Upper lobe of left lung (tissue), 6 donors: ENCODE measurements at places on chromosomes 1 and 21. TPM values are rescaled to one million over a fixed set of nuclear protein-coding genes. Genes with fewer than 3 reads are reported as not detected.
A peak's percentile ranks its signal among the peaks of the same experiment; 100 is the strongest.

GRCh38 chr1:224308064-224308463 is 21.9 kb downstream of the NVL start:
- DNase-seq = no peak

GRCh38 chr1:64242895-64243756 is 39.7 kb downstream of the UBE2U start:
- no peak for DNase-seq

GRCh38 chr1:169138866-169139670 is 32.6 kb downstream of the ATP1B1 start:
- no peak for DNase-seq

- no peak for DNase-seq
Measured at GRCh38 chr1:238927899-238928298, 458.5 kb upstream of the CHRM3 start.

DNA sequence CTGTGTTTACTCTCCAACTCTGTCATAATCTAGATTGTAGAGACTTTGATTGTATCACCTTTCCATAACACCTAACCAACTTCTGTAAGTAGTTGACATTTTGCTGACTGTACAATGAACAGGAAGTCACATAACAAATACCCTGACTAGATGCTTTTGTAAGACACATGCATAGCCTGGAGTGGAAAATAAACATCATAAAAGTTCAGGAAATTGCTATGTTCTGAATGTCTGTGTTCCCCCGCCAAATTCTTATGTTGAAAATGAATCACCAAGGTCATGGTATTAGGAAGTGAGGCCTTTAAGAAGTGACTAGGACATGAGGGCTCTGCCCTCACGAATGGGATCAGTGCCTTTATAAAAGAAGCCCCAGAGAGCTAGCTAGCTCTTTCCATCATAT is 40.4 kb upstream of the ZSWIM5 start:
- DNase-seq = no peak

GRCh38 chr1:153728305-153729066 is 636 bp downstream of the INTS3 start:
- DNase-seq = peak; percentile 48

DNA sequence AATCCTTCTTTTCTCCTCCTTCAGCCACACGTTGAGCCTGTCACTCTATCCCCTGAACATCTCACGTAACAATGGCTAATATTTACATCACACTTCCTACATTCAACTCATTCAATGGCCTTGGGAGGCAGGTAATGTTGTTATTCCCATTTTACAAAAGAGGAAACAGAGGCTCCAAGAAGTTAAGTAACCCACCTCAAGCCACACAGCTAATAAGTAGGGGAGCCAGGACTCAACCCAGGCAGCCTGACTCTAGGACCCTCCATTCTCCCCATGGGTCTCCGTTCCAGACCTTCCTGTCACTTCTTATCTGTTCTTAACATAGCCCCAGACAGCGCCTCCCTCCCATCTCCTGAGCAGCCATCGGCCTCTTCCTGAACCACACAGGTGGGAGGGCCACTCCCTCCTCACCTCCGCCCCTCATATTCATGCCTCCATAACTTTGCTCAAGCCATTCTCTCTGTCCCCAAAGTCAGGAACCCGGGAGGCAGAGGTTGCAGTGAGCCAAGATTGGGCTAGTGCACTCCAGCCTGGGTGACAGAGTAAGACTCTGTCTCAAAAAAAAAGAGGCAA is 2.2 kb downstream of the PADI4 start:
- DNase-seq = no peak

DNA sequence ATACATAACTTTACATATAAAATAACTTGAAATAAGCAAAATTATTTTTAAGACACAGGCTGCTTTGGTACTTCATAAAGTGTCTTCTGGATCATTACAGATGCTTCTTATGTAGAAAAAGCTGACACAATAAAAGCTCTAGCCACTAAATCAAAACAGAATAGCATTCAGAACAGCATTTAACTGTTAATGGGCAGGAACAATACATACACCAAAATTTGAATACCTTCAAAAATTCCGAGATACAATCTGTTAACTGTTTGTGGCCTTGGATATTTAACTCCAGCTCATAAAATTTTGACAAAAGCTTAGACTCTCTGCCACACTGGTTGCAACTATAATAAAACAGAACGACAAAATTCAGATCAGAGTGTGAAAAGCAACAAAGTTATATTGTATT is 31.7 kb downstream of the USP48 start:
- DNase-seq = no peak

DNA sequence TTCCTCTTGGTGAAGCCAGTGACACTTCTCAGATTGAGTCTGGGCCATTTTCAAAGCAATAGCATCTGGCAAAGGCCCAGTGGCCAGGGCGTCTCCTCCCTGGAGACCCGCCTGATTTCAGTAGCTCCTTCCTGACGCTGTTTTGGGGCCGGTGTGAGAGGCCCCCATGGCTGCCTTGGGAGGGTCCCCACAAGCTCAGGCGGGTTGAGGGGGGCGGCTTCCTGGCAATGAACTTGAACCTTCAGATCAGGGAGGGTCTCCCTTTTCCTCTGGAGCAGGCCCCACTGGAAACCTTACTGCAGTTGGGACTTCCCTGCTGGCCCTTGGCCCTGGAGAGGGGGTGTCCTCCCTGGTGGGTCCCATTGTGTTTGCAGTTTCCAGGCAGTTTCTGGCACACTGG is 121.2 kb downstream of the CRYAA start:
- no peak for DNase-seq

GRCh38 chr1:171279234-171279633 is 30.9 kb downstream of the FMO1 start:
- no peak for DNase-seq

DNA sequence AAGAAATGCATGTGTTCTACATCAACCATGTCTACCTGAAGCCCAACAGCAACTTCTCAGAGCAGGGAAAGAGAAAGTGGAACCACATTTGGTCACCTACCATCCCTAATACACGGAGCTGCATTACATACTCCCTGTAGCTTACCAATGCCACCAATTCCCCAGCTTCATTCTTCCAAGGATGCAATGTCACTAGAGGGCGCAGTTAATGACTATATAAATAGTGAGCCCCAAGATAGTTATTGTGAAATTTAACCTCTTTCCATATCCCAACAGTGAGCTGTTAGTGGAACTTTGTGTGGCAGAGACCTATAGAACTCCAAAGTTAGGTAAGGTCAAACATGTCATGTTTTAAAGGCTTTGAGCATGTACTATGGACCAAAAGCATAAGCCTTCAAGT is 618.3 kb downstream of the SMYD3 start:
- DNase-seq = no peak

DNA sequence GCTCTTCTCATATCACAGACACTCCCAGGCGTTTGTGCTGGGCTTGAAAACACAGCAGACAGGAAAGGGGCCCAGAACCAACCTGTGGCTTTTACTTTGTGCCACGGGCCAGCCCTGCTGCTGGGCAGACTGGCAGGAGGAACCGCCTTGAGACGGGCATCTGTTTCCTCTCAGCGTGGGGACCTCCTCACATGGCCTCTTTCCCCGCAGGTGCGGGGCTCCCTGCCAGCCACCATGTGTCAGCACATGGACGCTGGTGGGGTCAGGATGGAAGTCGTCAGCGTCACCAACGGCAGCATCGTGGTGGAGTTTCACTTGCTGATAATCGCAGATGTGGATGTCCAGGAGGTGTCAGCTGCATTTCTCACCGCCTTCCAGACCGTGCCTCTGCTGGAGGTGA is 47.8 kb downstream of the UMODL1 start:
- no peak for DNase-seq

DNA sequence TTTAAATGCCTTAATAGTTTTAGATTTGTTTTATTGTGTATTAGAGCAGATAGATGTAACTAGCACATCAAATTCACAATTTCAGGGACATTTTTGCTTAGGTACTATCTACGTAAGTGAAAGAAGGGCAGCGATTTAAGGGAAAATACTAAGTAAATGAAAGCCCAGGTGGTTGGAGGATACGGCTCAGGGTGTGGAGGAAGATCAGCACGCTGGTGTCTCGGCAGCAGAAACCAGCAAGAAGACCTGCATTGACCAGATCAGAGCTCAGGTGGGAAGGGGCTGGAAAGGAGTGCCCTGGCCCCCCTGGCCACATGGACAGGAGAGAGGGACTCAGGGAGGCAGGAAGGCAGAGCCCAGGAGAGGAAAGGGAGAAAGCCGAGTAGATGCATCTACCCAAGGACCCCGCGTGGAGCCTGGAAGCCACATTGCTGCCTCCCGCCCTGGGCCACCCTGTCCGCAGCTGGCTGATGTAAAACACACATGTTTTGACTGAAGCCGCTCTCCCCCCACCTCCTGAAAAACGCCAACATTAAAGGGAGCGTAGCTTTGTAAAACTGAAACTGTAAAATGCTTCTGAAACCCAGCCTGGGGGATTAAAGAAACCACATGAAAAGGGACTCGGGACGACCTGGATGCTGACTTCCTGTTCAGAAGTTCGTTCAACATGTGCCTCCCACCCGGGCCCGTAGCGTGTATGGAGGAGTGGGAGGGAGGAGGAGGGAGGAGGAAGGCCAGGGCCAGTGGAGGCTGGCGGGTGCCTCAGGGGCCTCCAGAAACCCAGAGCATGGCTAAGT is 72.6 kb upstream of the TARDBP start:
- DNase-seq = no peak

DNA sequence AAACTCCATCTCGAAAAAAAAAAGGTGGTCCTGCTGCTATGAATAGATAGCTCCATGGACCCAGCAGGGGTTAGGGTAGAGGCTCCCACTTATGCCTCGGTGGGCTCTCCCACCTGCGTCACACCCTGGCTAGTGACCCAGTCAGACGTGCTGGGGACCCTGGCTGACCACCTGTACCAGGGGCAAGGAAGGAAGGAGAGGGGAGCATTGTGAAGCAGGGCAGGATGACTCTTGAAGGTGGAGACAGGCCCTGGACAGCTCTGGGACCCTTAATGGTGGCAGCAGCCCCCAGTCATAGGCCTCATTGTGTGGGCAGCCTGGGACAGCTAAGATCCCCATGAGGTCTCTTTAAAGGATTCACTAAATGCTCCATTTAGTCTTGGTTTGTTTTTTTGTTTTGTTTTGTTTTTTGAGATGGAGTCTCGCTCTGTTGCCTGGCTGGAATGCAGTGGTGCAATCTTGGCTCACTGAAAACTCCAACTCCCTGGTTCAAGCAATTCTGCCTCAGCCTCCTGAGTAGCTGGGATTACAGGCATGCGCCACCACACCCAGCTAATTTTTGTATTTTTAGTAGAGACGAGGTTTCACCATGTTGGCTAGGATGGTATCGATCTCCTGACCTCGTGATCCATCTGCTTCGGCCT is 10.4 kb upstream of the SNAPIN start:
- DNase-seq = no peak

DNA sequence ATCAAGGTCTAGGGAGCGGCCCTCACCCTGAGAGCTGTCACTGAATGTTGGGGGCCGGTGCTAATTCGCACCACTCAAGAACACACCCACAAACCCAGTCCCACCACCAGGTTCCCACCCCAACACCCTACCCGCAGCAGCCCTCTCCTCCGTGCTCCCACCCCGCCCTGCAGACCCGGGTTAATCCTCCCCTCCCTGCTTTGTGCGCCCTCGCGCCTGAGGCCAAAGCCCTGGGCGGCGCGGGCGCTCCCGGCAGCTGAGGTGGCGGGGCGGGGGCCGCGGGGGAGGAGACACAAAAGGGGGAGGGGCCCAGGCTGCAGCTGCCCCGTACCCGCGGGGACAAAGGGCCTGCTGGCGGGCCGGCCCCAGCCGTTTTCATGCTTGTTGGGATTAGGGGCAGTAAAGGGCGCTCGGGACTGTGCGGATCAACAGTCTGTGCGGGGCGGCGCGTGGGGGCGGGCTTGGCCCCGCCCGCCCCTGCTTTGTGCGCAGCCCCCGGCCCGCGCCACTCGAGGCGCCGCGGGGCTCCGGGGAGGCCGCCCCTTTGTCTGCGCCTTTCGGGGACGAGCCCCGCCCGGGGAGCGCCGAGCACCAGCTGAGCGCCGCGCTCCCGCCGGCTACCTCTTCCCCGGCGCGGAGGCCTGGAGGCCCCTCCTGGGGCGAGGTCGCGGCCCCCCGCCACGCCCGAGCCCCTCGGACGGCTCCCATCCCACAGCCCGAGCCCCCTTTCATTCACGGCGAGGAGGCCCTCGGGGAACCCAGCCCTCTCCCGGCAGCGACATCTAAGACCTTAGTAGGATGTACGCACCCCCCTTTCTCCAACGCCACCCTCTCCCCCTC is 10.9 kb downstream of the C1orf216 start:
- peak; percentile 87 for DNase-seq

DNA sequence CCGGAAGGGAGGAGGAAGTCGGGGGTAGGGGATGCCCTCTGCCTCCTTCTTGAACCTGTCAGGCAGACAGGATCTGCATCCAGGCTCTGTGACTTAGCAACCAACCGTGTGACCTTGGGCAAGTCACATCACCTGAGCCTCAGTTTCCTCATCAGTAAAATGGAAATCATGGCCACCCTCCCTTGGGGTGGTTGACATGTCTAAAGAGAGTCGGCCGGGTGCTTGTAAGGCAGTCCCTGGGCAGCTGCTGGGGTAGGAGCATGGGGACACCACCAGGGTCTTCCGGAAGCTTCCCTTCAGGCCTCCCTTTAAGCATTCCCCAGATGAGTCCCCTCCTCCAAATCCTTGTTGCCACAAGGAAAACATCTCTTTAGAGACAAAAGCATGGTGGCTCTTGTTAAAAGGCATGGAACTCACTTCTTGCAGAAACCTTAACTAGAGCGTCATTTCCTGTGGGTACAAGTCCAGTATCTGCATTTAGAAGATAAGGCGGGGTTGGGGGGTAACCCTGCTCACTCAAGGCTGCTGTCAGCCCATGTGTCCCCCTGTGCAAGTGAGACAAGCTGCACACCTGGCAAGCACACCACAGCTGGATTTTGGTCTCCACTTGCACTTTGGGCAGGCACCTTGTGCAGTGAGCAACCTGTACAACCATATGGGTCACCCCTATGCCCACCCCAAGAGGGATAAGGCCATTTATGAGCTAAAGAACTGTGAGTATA is 10.4 kb downstream of the CLCNKB start:
- no peak for DNase-seq

- no peak for DNase-seq
Measured at GRCh38 chr1:9100471-9101043, 28.3 kb downstream of the GPR157 start.

DNA sequence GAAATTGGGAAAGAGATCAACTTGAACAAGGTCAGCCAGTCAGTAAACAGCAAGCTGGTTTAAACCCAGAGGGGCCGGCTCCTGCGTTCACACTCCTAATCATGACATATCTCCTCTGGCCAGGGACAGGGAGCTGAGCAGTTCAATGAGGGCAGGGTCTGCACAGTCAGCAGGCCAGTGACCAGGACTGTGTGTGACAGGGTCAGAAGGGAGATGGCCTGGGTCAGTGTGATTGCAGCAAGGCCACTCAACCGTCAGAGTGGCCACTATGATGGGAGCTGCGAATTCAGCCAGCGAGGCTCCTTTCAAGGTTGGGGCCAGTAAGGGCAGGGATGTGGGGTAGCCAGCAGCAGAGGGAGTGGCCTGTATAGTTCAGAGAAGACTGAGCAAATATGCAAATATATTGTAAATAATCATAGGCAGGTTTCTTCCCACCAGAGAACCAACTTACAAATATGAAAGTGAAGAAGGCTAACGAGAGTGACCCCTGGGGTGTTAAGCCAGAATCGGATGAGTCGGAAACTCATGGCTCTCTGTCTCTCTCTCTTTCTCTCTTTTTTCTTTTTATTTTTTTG is 20.0 kb downstream of the NOL9 start:
- no peak for DNase-seq

Gene SPATA21
- total RNA-seq = not detected

Gene NCMAP
- 6.3 TPM for total RNA-seq

Gene MAN1C1
- 18.4 TPM for total RNA-seq

Gene CFHR1
- total RNA-seq = not detected

Gene PEA15
- total RNA-seq = 60.1 TPM

Gene KLF17
- total RNA-seq = 0.11 TPM

Gene COL11A1
- 0.39 TPM for total RNA-seq

Gene TMPRSS15
- not detected for total RNA-seq

Gene SLC25A44
- 17.8 TPM for total RNA-seq
